ENCODE measurements at places on chromosomes 3 and 15. TPM values are rescaled to one million over a fixed set of nuclear protein-coding genes. Genes with fewer than 3 reads are reported as not detected.

DNA sequence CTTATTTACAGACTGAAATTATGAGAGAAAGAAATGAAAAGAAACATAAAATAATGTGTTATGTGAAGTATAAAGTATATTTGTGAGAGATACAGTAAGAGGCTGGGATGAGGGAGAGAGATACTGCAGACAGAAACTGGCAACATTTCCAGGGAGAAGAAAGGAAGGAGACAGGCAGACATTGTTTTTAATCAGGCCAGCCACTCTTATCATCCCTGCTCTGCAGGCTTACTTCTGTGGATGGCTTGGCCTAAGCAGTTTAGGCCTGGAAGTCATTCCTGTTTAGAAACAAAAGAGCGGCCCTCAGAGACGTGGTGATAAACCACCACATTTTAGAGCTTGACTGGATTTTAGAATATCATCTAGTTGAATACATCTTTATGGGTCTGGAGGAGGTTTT, 12.4 kb downstream of the PCCB start:
- no peak for DNase-seq

DNA sequence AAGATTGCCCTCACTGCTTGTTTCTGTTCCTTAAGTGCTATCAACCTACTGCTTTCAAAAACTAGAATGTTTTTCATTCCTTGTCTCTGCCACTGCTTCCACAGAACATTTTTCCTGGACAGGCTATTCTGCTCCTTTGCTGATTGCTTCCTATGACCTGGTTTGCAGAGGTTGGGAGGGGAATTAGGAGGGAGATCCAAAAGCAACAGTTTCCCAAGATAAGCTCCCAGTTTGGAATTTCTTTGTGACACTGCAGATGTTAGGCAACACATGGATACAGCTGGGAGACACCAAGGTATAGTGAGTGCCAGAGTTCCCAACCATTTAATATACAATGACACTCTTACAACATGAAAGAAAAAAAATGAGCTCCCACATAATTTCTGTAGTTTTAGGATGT, 1036.5 kb downstream of the ROBO2 start:
- DNase-seq, result no peak

TGM4 gene
- total RNA-seq, result not detected

DNA sequence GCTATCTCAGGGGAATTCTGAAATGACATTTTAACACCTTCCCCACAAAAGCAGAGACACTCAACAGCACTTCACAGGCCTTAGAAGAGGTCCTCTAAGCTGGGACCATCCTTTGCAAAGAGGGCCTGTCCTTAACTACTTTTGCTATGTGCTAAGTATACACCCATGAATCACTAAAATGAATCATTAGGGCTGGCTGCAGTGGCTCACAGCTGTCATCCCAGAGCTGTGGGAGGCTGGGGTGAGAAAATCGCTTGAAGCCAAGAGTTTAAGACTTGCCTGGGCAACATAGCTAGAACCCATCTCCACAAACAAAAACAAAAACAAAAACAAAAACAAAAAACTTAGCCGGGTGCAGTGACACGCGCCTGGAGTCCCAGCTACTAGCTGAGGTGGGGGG, 53.9 kb upstream of the MELTF start:
- no peak for DNase-seq
